GM18507 (cell line): ENCODE measurements at places on chromosomes 1 and 21.

GRCh38 chr1:229986737-229987337, 80.2 kb upstream of the GALNT2 start:
- no peak for DNase-seq

GRCh38 chr1:21764615-21765423, 18.1 kb downstream of the USP48 start:
- no peak for DNase-seq

DNA sequence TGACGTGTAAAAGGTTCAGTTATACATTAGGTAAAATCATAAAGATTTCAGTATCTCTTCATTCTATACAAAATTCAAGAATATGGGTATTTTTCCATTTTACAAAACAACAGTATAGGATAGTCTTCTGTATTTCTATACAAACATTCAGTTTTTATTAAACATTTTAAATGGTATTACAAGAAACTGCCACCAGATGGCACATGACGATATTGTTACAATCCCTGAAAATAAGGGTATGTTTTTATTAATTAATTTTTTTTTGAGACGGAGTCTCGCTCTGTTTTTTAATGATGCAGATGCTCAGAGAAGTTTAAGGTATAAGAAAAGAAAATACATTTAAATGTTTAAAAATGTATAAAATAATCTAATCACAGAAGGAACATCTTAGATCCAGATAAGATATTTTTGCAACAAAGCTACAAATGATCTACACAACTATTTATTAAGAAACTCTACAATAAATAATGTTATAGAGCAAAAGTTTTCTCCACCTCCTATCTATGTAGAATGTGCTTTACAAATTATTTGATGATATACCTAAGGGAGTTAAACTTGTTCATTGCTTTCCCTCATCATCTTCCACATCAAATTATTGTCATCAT, 23.5 kb upstream of the RSBN1 start:
- DNase-seq: peak; percentile 20

DNA sequence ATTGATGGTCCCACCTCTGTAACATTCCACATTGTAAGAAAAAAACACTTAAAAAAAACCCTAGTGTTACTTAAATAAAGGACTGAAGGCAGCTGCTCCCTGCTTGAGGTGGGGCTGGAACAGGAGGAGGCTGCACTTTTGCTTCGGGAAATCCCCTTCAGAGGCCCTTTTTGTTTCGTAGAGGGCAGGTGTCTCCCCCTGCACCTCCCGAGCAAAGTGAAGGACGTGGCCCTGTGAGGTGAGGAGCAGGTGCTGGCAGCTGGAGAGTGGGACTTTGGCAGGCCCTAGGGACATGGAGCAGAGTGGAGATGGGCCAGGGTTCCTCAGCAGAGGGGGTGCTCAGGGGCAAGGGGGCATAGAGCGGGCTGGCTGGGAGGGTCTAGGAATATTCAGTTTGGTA, 33.4 kb upstream of the WNT4 start:
- DNase-seq: no peak

DNA sequence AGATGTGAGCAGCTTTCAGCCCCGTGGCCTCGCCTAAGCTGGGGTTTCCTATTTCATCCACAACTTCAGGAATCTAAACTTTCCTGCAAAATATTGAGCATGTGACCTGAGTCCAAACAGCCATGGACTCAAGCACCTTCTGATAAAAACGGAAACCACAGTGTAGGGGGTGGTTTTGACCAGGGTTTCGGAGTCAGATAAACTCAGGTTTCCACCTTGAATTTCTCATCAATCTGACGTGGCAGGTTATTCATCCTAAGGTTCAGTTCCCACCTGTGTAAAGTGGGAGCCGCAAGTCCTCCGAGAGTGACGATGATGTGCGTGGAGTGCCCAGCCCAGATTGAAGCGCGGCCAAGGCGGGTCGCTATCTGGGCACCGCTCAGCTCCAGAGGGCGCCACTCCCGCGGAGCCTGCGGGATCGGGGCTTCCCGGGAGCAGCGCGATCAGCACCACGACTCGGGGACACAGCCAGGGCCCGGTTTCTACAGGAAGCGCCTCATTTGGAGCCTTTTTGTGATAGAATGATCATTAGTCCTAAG, 871 bp upstream of the ETS2 start:
- no peak for DNase-seq

DNA sequence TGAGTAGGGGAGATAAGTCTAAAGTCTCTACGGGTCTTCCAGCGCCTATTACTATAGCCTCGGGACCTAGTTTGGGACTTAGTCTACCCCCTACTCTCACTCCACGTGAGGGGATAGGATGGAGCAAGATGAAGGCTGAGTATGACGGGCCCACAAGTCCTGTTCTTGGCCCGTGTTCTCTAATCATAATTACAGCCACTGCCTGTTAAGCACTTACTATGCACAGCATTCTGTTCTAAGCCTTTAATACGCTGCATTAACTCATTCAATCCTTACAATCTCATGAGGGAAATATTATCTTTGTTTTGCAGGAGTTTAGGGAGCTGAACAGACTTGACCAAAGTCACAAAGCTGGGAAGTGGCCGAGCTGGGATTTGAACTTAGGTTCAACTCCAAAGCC, 23.9 kb upstream of the EPB41 start:
- no peak for DNase-seq

DNA sequence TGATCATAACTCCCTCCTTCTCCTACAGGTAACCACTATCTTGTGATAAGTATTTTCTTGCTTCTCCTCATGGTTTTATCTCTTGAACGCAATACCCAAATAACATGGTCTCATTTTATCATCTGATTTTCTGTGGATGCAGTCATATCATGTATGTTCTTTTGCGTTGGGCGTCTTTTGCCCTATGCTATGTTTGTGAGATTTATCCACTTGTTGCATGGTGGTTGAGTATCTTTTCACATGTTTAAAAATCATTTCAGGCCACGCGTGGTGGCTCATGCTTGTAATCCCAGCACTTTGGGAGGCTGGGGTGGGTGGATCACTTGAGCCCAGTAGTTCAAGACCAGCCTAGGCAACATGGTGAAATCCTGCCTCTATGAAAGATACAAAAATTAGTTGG, 15.6 kb downstream of the PADI3 start:
- no peak for DNase-seq
